Stimulated activated CD4-positive, alpha-beta T cell treated with anti-CD3 and anti-CD28 coated beads, TNF-alpha, amount 100 ng/mL, for 24 hours (primary cell): ENCODE measurements at places on chromosomes 1 and 21.

GRCh38 chr1:180614730-180615129, 17.1 kb upstream of the XPR1 start:
- no peak for DNase-seq

GRCh38 chr1:175390522-175391254, 198.1 kb upstream of the KIAA0040 start:
- no peak for DNase-seq

- no peak for DNase-seq
Observed at GRCh38 chr1:101276818-101277217, 40.0 kb downstream of the S1PR1 start.

- DNase-seq: no peak
Observed at GRCh38 chr1:198391393-198392020, 149.0 kb downstream of the ATP6V1G3 start.

DNA sequence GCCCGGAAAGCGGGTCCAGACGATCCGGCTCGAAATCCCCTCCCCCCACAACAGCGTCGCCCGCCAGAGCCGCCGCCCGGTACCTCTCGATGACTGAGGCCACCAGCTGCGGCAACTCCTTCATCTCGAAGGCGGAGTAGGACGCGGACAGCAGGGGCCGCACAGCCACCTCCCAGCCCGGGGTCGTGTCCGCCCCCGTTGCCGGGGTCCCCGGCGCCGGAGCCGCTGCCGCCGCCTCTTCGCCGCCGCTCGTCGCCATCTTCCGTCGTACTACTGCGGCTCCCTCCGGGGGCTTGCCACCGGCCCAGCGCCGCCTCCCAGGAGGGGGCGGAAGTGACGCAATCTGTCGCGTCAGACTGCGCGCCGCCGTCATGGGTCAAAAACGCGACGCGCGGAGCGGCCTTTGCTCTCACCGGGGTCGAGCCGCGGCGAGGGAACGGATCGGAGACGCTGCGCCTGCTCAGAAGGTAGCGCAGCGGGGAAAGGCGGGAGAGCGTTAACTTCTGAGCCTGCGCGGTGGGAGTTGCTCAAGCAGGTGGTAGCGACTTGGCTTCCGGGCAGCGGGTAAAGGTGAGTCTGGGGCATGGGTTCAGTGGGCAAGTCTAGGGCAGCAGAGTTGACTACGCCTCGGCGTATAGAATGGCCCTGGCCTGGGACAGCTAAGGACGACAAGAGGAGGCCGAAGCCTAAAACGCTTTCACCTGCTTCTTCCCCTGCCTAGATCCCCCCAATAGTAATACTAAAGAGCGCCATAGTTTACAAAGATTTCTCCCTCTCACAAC, at the start of gene UBR4:
Gene UBR4, minus strand, starts transcription at position 277 of the 782 bp plus-strand sequence. Its CDS starts 18 bp downstream, at position 259.
- peak; percentile 97 for DNase-seq

GRCh38 chr1:2528016-2528415, 1.6 kb upstream of the PANK4 start:
- no peak for DNase-seq

DNA sequence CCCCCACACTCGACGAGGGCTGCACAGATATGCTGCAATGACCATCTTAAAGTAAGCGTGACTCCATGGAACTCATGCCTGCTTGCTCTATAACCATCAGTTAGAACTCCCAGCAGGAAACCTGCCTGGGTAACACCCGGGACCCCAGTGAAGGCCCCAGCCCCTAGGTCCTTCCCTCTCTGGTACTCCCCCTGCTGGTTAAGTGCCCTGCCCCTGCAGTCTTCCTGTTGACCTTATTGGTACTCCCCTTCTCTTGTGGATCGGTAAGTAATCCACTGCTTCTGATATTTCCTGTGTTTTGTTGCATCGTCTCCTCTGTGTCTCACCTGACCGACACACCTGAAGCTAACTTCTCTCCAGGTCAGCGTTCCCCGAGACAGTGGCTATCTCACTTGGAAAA, 104.8 kb upstream of the COG2 start:
- DNase-seq: no peak

- no peak for DNase-seq
Observed at GRCh38 chr1:55527831-55528230, 312.7 kb upstream of the USP24 start.

DNA sequence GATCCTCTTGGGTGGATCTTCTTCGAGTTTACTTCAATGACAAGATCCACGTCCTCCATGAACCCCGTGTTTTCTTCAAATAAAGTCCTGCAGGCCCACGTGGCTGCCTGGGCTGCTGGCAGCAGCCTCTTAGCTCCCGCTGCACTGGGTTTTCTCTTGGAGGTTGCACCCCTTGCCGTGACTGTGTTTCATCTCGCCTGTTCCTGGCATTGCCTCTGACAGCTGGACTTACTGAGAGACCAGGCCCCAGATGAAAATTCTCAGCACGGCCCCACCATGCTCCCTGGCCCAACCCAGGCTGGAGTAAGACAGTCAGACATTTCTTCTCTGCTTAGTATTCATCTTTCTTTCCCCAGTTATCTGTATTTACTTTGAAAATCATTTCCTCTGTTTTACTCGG, 274.8 kb upstream of the RUNX1 start:
- DNase-seq: no peak

DNA sequence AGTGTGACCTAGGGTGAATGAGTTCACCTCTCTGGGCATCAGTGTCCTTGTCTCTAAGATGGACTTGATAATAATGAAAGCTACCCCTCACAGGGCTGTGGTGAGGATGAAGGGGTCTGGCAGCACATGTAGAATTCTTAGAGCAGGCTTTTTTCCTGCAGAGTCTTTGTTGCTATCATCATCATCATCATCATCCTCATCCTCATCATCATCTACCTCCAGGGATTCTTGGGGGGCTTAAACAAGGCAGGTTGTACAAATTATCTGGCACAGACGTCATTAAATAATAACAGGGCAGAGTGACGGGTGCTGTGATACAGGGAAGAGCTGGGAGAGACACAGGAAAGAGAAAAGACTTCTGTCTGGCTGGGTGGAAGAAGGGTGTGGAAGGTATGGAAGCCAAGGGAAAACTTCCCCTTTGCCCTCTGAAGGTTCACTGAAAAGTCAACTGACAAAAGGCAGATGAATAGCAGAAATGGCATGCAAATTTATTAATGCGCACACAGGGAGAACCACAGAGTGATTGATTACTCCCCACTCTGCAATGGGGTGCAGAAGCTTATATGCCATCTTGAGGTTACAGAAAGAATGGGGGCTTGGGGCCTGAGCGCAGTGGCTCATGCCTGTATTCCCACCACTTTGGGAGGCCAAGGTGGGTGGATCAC, 17.0 kb upstream of the SLC2A1 start:
- no peak for DNase-seq
